ENCODE measurements at places on chromosomes 12 and 14.

- no peak for DNase-seq
Measured at GRCh38 chr12:70469221-70469820, 103.2 kb downstream of the KCNMB4 start.

DNA sequence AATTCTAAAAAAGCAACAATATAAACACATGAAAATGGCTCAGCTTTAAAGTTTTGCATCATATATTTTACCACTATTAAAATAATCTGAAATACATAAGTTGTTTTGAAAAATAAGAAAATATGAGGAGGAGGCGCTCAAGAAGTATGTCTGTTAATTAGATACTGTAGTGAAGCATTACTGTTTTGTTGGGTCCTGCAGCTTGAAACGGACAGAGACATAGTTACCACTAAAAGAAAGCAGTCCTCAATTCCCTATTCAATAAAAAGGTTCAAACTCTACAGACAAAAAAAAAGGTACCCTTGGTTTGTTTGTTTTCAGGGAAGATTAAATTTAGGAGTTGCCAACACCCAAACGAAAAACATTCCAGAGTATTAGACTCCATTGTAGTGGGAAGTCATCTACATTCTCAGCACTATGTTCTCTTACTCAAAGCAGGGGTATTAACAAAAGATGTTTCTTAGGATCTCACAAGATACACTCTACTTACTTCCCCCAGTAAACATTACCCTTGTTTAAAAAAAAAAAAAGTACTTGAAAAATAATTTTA lies 3.0 kb downstream of the PAWR start:
- no peak for DNase-seq

DNA sequence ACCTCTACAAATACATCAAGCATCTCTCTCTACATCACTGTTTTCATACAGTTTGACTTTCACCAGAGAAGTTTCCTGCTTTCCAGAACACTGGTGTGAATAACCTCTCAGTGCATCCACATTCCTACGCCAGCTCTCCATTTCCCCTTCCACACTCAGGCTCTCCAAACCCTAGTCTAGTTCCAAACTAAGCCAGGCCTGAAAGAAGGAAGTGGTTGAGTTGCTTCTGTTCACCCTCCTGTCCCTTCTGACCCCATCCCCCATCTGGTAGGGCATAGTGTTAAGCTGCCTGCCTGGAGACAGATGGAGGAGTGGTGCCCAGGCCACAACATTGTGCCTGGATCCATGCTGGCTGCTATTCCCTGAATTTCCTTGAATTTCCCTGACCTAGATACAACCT lies 132.4 kb downstream of the GPR65 start:
- no peak for DNase-seq

DNA sequence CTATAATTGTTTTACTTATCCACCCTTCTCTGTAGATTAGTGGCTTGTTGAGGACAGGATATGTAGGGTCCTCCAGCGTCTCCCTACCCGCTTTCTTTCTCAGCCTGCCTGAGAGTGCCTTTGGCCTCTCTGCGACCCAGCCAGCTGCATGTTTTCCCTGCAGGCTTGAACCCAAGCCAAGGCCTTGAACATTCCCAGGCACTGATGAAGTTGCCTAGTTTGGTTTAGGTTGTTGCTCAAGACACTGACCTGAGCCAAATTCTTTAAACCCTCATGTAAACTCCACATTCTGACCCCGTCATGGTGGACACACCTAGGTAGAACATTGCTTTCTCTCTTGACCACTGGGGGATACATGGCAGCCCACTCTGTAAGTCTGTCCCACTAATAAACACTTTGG lies 33.4 kb upstream of the TXNRD1 start:
- peak; percentile 94 for DNase-seq

DNA sequence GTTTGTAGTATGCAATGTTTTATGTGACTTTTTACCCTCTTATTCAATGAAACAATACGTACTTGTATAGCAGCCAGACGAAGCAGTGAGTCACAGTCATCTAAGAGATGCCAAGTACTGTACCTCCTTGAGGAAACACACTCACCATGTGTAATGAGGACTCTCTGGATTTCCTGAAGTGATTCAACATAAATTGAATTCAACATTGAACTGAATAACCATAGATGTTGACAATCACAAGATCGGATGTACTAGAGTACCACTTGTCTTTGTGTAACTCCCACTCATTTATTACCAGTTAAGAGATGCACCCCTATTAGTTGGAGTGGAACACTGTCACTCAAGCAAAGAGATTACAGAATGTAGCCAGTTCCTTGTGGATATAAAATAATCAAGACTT lies 175.2 kb upstream of the HMGA2 start:
- DNase-seq, result no peak

GRCh38 chr14:92105893-92106142 lies 564 bp downstream of the ATXN3 start:
- peak; percentile 92 for DNase-seq

- DNase-seq, result no peak
Measured at GRCh38 chr12:45400991-45401390, 185.1 kb downstream of the ANO6 start.

Data from esophagus muscularis mucosa (tissue), 4 donors.